GM03348 (cell line): ENCODE measurements at places on chromosomes 4 and X.

- DNase-seq, result no peak
Observed at GRCh38 chrX:23292988-23293651, 41.5 kb upstream of the PTCHD1 start.

DNA sequence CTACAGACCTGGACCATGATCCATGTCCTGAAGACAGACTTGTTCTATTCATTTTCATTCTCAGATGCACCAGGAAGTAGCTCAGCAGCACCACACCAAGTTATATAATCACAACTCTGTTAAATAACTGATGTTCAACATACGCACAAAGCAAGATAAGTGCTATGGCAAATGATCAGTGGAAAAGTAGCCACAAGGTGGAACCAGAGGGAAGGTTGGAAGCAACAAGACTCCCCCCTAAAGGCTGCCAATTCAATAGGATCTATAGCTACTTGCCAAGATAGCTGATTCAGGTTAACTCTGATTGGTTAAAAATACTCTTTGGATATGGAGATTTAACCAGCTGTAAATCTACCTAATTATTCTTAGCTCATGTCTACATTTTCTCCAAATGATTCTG, 23.7 kb upstream of the FAM47B start:
- DNase-seq, result peak; percentile 29

- no peak for DNase-seq
Observed at GRCh38 chr4:81550388-81550859, 78.7 kb upstream of the RASGEF1B start.

- DNase-seq, result peak; percentile 13
Observed at GRCh38 chr4:176404621-176405020, 84.9 kb downstream of the SPCS3 start.

GRCh38 chr4:103098756-103099440, 736 bp downstream of the BDH2 start:
- no peak for DNase-seq

DNA sequence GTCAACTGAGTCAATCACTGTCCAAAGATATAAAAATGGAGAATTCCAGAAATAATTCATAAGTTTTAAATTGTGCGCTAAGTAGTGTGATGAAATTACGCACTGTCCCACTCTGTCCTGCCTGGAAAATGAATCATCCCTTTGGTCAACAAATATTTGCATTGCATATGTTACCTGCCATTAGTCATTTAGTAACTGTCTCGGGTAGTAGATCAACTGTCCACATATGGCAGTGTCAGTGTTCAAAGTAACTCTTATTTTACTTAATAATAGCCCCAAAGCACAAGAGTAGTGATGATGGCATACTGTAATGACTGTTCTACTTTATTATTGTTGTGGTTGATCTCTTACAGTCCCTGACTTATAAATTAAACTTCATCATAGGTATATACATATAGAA, 3.4 kb downstream of the YTHDC1 start:
- DNase-seq, result no peak

GRCh38 chr4:7552466-7552865, 117.7 kb upstream of the PSAPL1 start:
- no peak for DNase-seq

DNA sequence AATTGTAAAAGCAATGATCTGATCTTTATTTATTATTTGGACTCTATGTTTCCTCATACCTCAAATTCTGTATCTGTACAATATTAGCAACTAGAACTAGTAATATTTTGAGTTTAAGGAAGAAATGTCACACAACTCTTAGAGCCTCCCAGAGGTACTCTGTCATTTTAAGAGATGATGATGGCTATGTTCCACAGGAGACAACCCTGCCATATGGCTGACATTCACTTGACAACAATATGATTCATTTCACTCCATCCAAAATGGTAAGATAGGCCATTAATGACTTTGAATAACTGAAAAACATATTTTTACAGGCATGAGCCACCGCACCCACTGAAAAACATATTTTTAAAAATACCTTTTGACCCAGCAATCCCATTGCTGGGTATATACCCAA, 190.3 kb downstream of the MAML3 start:
- DNase-seq, result no peak

DNA sequence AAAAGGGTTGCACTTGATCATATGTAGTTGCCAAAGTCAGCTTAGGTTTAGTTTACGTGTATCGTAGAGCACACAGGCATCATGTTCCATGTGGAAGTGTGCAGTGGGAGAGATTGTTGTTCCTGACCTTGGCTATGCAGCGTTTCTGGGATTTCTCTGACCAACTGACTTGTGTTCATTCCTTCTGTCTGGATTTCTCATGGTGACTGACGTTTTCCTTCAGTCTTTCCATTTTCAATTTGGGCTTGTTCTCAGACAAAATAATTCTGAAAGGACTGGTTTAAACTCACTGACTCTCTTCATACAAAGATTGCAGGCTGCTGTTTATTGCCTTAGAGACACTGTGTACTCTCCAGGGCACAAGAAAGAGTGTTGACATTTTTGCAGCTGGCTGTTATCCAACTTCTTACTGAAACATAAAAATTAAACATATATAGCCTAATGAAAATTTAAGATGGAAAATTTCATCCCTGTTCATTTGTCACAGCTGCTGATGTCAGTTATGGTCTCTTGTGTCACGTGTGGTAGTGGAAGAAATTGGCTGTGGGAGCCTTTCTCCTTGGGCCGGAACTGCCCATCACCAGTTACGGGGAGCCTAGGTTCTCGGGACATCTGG, 95.4 kb downstream of the TNIP2 start:
- no peak for DNase-seq

- DNase-seq, result no peak
Observed at GRCh38 chr4:3114377-3114776, 39.9 kb downstream of the HTT start.

DNA sequence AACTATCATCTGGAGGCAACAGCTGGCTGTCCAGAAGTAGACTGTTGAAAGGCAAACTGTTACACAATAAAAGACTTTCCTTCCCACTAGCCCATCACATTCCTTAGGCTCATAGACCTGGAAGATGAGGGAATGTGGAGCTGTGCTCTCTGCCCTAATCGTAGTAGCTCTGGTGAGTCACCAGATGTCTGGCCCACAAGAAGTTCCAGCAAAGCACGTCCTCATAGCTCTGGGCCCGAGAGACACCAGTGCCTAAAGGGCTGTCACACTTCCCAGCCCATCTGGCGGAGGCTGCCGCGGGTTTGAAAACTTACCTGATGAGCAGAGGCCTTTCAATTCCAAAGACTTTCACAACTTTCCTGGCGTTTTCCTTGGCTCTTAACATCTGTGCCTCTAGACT, 81.7 kb upstream of the STOX2 start:
- DNase-seq, result peak; percentile 72

- no peak for DNase-seq
Observed at GRCh38 chr4:152009983-152010709, 249.3 kb upstream of the GATB start.

- peak; percentile 85 for DNase-seq
Observed at GRCh38 chr4:1644891-1645657, 39.0 kb downstream of the FAM53A start.

- peak; percentile 4 for DNase-seq
Observed at GRCh38 chrX:138127314-138127713, 561.4 kb downstream of the ZIC3 start.

GRCh38 chr4:152516156-152516555, 19.7 kb downstream of the FBXW7 start:
- DNase-seq, result peak; percentile 20

- DNase-seq, result peak; percentile 46
Observed at GRCh38 chrX:134542485-134542884, 82.5 kb downstream of the HPRT1 start.

- DNase-seq, result no peak
Observed at GRCh38 chrX:54920610-54921426, at the start of gene TRO. Gene TRO, plus strand, starts transcription at chrX:54920824. Its CDS starts 1,423 bp downstream, at chrX:54922247.

- peak; percentile 45 for DNase-seq
Observed at GRCh38 chr4:56424697-56425514, 10.5 kb downstream of the PPAT start.

DNA sequence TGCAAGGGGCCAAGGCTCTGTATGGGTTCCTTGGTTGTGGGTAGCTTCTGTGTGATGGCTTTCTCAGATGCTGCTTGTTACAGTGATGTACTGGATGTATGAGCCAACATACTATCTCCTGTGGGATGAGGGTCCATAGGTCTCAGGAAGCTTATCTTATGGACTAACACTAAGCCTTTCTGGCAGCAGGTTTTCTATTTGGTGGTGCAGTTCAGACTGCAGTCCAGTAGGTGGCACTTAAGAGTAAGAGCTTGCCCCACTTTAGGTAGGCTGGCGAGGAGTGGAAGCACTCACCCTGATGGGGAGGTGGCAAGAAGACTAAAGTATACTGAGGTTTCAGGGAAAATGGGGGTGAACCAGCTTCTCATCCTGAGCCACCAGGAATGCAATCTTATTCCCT, 306.7 kb upstream of the MAOA start:
- peak; percentile 9 for DNase-seq
